Kidney (tissue), 22 donors: ENCODE measurements at places on chromosomes 4 and X.
A peak's percentile ranks its signal among the peaks of the same experiment; 100 is the strongest.

GRCh38 chr4:120853161-120853935 lies 69.2 kb downstream of the PRDM5 start:
- no peak for DNase-seq

- no peak for DNase-seq
Measured at GRCh38 chr4:22463179-22463578, 52.7 kb downstream of the ADGRA3 start.

DNA sequence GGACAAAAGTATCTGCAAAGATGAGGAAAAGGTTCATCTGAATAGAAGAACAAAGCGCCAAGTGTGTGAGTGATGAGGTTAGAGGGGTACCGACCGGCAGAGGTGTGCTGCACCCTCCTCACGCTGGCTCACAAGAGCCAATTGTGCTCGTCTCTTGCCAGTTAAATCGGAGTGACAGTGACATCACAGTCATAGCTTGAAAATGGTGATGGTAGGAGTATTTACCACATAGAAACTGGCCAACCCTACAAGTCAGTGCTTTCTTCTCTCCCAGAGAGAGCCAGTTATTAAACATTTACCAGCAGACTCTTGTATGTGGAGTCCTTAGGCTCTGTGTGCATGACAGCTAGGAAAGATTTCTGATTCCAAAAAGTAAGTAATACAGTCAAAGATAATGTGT lies 32.4 kb downstream of the CLDN22 start:
- DNase-seq, result no peak

GRCh38 chr4:122899682-122900081 lies 22.7 kb downstream of the NUDT6 start:
- DNase-seq, result no peak

DNA sequence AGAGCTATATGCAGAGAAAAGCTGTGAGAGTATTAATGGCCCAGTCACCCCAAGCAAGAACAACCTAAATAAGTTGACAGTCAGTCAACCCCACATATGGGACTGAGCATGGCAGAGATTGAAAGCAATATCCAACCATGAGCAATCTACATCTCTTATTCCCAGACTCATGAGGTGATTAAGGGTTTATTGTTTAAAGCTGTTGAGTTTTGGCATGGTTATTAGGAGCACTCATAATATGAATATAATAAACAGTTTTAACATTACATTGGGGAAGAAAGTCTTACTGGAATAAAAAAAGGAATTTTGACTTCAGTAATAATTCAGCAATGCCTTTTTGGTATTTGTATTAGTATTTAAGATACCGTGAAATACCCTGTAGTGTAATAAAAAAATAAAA lies 1627.4 kb downstream of the STIM2 start:
- no peak for DNase-seq

DNA sequence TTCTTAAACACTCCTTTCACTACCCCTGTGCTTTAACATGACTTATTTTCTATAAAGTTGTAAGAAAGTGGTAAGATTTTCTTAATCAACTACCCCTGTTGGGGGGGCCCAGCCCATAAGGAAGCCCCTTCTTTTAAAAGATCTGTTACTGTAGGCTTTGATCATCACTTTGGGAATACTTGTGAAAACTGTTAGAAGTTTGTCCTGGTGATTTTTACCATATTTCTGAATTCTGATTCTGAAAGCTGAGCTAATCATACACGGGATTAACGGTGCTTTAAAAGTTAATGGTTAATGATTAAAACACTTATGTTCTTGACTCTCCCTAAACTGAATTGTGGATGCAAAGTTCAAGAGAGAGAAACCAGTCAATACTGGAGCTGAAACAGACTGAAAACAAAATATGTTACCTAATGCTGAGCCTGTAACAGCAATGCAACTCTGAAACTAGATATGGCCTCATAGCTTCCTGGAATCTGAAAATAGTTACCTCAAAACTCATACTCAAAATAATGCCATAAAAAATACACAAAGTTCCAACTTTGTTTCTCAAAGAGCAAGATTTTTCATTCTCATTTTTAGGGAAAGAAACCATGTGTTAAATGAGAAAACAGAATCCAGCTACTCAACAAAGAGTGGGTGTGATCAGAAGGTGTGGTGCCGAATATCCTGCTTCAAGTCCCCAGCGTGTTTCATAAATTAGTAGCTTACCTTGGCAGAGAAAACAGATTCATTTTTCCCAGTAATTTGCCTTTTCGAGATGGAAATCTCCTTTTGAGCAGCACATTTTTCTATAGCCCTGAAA lies 31.6 kb downstream of the ADH7 start:
- DNase-seq, result no peak

DNA sequence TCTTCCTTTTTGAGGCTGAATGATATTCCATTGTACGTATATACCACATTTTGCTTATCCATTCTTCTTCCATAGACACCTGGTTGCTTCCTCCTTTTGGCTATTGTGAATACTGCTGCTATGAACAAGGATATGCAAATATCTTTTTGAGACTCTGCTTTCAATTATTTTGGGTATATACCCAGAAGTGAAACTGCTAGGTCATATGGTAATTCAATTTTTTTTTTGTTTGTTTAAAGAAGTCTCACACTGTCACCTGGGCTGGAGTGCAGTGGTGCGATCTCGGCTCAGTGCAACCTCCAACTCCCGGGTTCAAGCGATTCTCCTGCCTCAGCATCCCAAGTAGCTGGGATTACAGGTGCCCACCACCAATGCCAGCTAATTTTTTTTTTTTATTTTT lies 75.3 kb downstream of the METTL14 start:
- DNase-seq, result no peak

- DNase-seq, result no peak
Measured at GRCh38 chr4:154030746-154031145, 241.9 kb upstream of the SFRP2 start.

DNA sequence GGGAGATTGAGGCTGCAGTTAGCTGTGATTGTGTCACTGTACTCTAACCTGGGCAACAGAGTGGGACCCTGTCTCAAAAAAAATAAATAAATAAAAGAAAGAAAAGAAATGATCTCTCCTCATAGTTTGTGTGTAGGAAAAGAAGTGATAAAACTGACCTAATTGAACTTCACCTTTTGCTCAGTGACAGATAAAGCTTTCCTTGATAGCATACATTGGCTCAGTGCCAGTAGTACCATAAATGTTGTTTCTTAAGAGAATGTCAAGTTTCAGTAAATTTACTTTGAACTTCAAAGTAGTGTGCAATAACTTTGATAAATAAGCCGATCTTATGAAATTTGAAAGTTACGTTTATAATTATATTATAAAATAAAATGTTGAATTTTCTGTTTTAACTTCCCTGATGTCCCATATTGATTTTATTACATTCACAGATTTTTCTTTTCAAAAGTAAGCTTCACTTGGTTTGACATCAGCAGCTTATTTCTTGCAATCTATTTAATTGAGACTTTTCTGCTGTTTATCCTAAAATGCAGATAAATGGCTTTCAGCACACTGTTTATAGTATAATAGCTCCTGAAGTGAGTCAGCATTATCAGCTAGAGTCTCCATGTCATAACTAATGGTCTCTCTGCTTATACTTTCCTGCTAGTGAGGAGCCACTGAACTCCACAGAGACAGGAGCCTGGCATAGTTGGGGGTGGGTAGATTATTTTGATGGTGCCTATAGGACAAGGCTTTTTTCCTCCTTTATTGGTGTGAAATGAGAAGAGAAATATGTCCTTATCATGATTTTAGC lies 330.1 kb downstream of the BMPR1B start:
- DNase-seq, result no peak

DNA sequence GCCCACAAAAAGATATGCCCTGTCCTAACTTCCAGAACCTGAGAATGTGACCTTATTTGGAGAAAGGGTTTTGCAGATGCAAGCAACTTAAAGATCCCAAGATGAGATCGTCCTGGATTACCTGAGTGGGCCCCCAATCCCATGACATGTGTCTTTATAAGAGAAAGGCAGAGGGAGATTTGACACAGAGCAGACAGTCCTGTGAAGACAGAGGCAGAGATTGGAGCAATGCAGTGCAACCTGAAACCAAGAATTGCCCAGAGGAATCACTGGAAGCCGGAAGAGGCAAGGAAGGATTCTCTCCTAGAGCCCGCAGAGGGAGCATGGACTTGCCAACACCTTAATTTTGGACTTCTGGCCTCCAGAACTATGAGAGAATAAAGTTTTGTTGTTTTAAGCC lies 171.5 kb downstream of the SMIM20 start:
- no peak for DNase-seq

DNA sequence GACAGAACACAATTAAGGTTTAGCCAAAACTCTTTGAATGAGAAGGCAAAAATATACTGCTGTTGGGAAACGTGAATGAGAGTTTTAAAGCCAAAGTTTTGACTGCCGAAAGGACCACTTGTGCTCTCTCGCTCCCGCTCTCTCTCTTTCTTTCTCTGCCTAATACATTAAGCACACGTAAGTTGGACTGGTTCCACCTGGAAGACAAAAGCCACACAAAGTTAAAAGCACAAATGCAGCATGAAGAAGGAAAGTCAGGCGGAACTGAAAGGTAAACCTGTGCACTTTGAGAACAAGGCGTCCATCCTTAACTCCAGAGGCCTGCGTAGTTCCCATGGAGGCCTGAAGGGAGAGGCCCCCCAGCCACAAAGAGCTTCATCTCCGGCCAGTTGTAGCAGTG lies 1.9 kb downstream of the DCAF12L2 start:
- no peak for DNase-seq

- peak; percentile 96 for DNase-seq
Measured at GRCh38 chr4:39977489-39978377, at the start of gene PDS5A. Gene PDS5A (minus strand): TSS chr4:39977911. CDS start chr4:39976577, 1,334 bp downstream.

DNA sequence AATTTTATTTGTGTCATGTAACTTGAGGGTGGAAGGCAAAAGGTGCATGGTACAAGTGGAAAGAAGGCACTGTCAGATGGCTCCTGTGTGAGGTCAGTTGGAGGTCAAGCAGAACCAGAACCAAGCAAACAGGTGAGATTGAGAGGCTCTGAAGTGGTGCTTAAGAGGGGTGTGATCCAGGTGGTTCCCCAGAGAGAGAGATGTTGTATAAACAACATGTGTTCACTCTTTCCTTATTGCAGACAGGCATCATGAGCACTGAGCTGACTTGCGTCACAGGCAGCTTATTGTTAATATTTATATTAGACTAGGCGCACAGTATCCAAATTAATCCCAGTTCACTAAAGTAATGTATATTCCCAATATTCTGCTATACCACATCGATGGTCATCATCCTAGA lies 56.8 kb downstream of the CXCL13 start:
- DNase-seq, result no peak

DNA sequence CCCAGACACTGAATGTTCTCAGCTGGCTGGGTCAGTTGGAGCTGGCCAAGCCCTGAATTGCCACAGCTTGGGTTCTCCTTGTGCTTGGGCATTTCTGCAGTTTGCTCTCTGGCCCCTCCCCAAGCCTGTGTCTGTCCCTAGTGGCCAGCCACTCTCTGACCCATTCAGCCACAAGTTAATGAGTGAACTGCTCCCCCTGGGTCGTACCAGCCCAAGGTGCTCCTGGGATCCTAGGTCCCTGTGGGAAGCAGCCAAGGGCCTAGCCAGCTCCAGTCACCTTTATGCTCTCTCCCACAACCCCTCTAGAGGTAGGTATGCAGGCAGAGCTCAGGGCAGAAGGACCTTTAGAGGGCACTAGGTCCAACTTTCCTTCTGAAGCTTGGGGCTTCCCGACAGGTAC lies 51.5 kb downstream of the STARD8 start:
- DNase-seq, result peak; percentile 18

DNA sequence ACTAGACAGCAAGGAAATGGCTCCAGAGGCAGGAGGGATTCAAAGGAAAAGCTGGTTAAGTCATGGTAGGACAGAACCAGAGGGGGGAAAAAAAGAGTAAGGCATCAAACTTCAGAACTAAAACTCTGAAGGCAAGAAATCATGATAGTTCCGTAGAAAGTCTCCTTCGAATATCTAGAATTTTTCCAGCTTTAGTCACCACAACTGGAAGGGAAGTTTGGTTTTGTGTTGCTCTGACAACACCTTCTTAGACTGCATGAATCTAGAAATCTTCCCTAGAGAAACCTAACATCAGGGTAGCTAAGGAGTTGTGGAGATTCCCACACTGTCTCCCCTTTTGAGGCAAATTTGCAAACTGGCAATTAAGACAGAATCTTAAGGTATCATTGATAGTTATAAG lies 33.7 kb downstream of the AMMECR1 start:
- DNase-seq, result no peak

- no peak for DNase-seq
Measured at GRCh38 chr4:79364061-79364460, 38.2 kb upstream of the NAA11 start.

- DNase-seq, result no peak
Measured at GRCh38 chrX:17471121-17471520, 96.1 kb downstream of the NHS start.

DNA sequence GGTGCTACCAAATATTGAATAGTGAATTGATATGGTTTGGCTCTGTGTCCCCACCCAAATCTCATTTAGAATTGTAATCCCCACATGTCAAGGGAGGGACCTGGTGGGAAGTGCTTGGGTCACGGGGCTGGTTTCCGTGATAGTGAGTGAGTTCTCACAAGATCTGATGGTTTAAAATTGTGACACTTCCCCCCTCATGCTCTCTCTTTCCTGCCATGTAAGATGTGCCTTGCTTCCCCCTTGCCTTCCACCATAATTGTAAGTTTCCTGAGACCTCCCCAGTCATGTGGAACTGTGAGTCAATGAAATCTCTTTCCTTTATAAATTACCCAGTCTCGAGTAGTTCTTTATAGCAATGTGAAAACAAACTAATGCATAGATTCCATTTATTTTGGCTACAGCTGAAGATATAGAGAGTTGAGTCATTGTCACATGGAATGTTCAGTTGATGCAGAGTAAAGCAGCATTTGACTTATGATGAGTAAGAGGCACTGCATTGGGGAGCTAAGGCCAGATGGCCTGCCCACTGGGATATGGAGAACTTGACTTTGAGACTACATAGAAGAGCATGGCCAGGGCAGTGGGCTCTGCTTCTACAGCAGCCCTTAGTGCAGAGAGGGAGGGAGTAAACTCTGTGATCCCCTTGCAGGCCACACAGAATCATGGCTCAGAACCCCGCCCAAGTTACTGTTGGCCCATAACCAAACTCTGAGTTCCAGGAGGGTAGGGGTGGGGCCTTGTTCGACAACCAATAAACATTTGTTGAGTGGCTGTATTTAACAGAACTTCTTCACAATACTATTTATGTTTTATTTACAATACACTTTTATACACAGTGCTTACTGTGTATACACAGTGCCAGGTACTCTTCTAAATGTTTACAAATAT lies 34.2 kb downstream of the RAI2 start:
- DNase-seq, result no peak

DNA sequence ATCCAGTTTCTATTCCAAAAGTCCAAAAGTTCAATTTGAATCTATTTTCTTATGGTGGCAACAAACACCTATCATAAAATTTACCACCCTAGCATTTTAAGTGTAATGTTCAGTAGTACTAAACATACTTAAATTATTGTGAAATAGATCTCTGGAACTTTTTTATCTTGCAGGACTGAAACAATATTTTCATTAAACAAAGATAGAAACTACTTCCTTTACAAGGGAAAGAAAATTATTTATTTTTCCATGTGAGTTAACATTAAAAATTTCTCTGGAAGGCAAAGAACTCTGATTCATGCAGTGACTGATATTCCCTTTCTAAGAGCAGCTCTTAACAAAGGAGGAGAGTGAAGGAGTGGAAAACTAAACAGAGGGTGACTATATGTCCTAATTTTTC lies 40.2 kb downstream of the ADH7 start:
- DNase-seq, result no peak

GRCh38 chr4:108365551-108365950 lies 196.8 kb upstream of the LEF1 start:
- no peak for DNase-seq

- no peak for DNase-seq
Measured at GRCh38 chr4:76964769-76965168, 15.2 kb downstream of the SEPTIN11 start.
